T-helper 2 cell treated with Interferon-gamma antibody and Interleukin-4, amounts not matched to agents 100 ng/mL and 5 ng/mL, for 36 hours (primary cell): ENCODE measurements at places on chromosomes 1 and 21. TPM values are rescaled to one million over a fixed set of nuclear protein-coding genes. Genes with fewer than 3 reads are reported as not detected.

The FLG2 gene
- not detected in 2 replicates for total RNA-seq

The HAPLN2 gene
- total RNA-seq: 0.11 TPM in 1 of 2 replicates, not detected in the other

The NUDT4B gene
- 0.36 and 1.4 TPM in 2 replicates for total RNA-seq

The PRAMEF6 gene
- total RNA-seq: not detected in 2 replicates

The AADACL3 gene
- total RNA-seq: not detected in 2 replicates

The CYP4A11 gene
- total RNA-seq: not detected in 2 replicates

The SPATA1 gene
- total RNA-seq: 1.0 and 1.8 TPM in 2 replicates

The DRAXIN gene
- total RNA-seq: 0.09 and 0.11 TPM in 2 replicates

The GCSAML gene
- 0.05 and 0.16 TPM in 2 replicates for total RNA-seq

The PTAFR gene
- 0.23 TPM in 2 replicates for total RNA-seq

The GJA9 gene
- total RNA-seq: not detected in 2 replicates

The TMPRSS15 gene
- not detected in 2 replicates for total RNA-seq

The SFN gene
- total RNA-seq: 1.1 and 1.5 TPM in 2 replicates

The METTL18 gene
- 11.3 and 14.1 TPM in 2 replicates for total RNA-seq

The AQP10 gene
- not detected in 2 replicates for total RNA-seq
